A172 (cell line): ENCODE measurements at places on chromosomes 5 and 9.

- DNase-seq: no peak
Observed at GRCh38 chr5:177131352-177132135, 2.0 kb upstream of the NSD1 start.

- DNase-seq: peak; percentile 10
Observed at GRCh38 chr9:3059781-3060468, 216.0 kb upstream of the PUM3 start.

GRCh38 chr9:98886691-98887229 lies 56.9 kb upstream of the COL15A1 start:
- peak; percentile 92 for DNase-seq

GRCh38 chr9:124409410-124409809 lies 5.8 kb downstream of the PSMB7 start:
- no peak for DNase-seq

GRCh38 chr9:111161015-111161415 lies 122.7 kb upstream of the LPAR1 start:
- DNase-seq: peak; percentile 8

GRCh38 chr9:29144476-29144875 lies 1571.2 kb upstream of the C9orf72 start:
- DNase-seq: peak; percentile 32

- peak; percentile 84 for DNase-seq
Observed at GRCh38 chr9:69759421-69760277, at the start of gene PTAR1. Gene PTAR1 (minus strand): TSS chr9:69760011. CDS start chr9:69759938, 73 bp downstream.
